NCI-H1105 (cell line): ENCODE measurements at places on chromosomes 7 and 10.
A peak's percentile ranks its signal among the peaks of the same experiment; 100 is the strongest.

- no peak for DNase-seq
Observed at GRCh38 chr10:12334186-12334530, 15.2 kb upstream of the CAMK1D start.

DNA sequence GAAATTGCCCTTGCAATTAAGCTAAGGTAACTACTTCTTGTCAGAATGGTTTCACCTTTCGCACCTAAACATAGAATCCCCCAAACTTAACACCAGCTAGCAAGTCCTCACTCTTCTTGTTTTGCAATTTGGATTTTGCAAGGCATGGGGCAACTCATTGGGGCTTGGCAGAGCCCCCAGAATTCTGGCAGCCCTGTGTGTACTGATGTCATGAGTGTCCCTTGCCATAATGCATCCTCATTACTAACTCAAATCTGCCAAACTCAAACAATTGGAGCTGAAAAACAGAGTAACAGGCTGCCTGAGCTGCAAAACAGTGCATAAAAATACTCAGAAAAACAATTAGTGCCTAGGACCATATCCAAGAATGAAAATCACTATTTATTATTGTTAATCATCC, 7.9 kb upstream of the XPNPEP1 start:
- DNase-seq = no peak

DNA sequence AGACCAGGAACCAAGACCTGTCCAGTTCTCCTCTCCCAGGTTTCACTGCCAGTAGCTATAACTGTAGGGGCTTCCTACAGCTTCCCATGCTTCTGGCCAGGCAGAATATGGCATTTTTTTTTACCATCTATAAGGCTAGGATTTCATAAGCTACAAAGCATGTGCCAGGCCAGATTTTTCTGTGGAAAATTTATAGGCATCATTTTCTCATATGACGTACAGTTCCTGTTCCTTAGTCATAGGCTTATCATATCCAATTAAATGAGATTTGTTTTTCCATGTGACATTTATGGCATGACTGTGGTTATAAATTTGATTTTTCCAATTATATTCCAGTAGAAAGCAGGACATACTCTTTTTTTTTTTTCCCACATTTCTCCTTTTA, 208.6 kb upstream of the NPY start:
- no peak for DNase-seq

DNA sequence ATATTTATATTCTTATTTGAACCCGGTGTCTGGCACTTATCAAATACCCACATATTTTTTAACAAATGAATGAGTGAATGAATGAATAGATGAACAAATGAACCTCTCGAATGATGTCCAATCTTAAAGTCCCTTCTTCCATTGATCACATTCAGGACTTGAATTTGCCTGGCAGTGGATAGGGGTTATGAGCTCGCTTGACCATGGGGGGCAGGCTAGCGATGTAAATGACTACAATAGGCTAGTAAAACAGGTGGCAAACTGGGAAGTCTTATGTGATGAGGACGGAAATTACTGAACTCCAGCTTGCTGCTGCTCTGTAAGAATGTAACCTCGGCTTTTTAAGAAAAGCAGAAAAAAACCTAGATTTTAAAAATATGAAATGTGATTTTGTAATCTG, 247.7 kb upstream of the DKK1 start:
- DNase-seq = no peak

DNA sequence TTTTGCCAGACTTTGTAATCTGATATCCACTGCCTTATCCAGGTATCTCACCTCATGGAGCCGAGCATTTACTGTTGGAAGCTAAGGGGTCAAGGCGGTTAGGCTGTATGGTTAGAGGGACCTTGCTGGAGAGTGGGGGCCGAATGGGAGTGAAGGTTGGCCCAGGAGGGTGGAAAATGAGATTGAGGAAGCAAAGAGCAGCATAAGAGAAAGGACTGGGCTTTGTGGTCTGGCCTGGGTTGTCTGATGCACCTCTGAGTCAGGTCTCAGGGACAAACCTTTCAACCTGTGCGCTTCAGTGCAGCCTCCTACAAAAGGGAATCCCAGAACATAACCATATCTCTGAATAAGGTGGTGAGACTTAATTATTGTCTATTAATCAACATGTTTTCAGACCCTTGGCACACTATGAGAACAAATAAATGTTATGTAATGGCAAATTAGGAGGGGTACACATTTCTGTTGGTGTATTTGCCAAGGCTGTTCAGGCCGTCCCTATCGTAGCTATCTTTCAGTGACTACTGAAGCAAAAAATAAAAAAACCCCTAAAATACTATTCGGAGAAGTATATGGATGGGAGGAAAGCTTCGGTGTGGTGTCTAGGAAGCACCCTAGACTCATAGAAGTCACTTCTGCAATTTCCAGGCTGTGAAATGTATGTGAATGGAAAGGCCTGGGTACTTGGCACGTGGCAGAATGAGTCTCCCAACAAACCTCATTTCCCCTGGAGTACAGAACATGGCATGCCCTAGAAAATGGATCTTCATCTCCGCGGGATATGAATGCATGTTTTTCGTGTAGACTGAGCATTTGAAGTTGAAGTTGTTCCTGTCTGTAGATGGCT, 4.3 kb downstream of the CAMK1D start:
- no peak for DNase-seq

DNA sequence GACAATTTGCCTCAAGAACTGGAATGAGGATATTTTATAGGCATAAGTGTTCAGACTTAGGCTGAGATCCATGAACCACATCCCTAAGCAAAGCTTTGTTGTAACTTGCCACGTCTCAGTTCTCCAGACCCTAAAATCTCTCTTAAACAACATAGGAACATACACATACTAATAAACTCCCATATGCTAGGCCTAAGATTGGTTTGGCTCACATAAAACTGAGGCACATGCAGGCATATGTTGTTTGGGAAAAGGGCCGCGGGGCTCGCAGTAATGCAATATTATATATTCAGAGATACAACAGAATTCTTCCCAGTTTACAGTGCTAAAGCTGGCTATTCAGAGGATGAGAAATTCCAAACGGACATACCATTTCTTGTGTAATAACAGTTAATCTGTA, 61.0 kb downstream of the DOCK4 start:
- DNase-seq = no peak

- DNase-seq = no peak
Observed at GRCh38 chr10:128337860-128338378, 211.7 kb upstream of the MKI67 start.

- DNase-seq = no peak
Observed at GRCh38 chr7:108072739-108073138, 57.4 kb downstream of the LAMB4 start.

DNA sequence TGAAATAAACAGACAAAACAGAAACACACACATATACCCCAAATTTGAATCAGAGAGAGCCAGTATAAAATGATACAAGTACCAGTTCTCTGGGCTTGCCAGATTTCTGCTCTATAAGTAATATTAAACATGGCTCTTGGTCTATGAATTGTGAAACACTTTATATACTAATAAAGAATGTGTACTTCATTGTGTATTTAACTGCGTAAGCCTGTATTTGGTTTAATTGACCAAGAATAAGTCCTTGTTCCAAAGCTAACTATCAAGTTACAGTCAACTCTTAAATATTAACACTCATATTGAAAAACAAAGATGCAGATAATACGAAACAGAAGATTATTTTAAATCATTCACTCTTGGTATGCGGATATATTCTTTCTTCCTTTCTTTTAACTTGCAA, 8.7 kb downstream of the FGFR2 start:
- DNase-seq = no peak

GRCh38 chr10:109665321-109665720, 258.0 kb downstream of the XPNPEP1 start:
- DNase-seq = no peak

- no peak for DNase-seq
Observed at GRCh38 chr7:124086843-124087242, 54.0 kb upstream of the TMEM229A start.

GRCh38 chr7:104934665-104935064, 79.3 kb upstream of the KMT2E start:
- DNase-seq = no peak

- peak; percentile 23 for DNase-seq
Observed at GRCh38 chr7:129168231-129169021, 20.0 kb upstream of the SMO start.

- DNase-seq = no peak
Observed at GRCh38 chr7:103391976-103392375, 44.5 kb downstream of the PSMC2 start.

DNA sequence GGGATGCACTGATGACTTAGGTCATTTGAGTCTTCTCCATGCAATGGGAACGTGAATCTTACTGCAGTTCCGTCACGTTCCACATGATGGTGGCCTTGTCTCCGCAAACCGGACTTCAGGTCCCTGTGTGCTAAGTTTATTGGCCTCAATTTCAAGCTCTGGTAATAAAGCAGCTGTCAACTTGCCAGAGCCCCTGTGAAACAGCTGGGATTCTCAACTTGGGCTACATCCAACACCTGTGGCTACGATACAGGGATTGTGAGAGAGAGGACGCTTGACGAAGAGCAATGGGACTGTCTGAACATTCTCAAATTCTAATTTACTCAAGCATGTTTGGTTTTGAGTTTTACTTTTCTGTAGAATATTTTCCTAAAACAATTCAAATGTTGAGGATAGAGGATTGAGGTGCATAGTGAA, 174.2 kb downstream of the PTN start:
- DNase-seq = peak; percentile 95

- DNase-seq = no peak
Observed at GRCh38 chr10:77357185-77357584, 280.4 kb downstream of the KCNMA1 start.

DNA sequence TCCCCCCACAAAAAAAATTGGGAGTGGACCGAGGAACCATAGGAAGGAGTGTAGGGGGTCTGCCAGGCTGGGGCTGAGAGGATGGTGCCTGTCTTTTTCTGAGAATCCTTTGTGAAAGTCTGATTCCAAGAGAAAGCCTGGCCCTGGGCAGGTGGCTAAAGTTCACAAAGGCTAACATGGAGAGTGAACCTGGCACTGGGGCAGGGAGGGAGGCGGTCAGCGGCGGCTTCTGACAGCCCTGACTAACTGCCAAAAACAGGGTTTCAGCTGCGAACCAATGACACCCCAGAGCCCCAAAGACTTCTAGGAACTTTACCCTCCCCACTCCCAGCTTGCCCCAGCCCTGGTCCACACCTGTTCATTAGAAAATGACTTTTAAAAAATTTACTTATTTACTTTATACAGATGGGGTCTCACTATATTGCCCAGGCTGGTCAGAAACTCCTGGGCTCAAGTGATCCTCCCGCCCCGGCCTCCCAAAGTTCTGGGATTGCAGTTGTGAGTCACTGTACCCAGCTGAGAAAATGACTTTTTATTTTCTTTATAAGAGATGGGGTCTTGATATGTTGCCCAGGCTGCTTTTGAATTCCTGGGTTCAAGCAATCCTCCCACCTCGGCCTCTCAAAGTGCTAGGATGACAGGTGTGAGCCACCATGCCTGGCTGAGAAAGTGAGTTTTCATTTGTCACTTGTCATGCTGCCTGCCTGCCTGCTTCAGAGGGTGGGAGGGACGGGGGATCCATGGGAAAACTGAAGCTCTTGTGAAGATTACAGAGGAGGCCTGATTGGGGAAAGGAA, 61.0 kb upstream of the DUSP5 start:
- no peak for DNase-seq

- no peak for DNase-seq
Observed at GRCh38 chr7:32481921-32482320, 8.3 kb downstream of the LSM5 start.

DNA sequence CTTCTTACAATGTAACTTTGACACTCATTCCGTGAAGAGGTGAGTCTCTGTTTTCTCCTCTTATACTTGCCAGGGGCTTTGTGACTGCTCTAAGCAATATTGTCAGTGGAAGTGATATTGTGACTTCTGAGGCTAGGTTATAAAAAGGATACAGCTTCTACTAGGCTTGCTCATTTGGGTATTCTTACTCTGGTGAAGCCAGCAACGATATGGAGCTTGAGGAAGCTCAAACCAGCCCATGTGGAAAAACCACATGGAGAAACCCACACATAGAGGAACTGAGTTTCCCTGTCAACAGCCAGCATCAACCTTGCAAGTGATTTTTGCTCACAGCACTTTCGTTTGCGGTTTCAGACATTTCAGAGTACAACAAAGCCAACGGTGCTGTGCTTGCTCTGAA, 149.6 kb upstream of the SEMA3E start:
- DNase-seq = no peak

GRCh38 chr7:117810642-117811512, 62.4 kb downstream of the CTTNBP2 start:
- no peak for DNase-seq

DNA sequence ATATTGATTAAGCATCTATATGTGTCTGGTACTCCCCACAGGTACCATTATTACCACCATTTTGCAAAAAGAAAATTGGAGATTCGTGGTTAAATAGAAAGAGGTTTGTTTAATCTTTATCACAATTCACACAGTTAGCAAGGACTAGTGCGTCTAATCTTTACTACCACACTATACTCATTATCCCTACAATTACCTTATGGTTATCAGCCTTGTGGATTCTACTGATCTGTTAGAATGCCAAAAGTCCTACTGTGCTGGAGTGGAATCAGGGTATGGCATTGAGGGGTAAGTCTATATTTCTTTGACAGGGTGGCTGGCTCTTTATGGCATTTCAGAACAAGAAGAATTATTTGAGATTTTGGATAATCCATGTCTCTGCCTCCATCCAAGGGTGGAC, 156.1 kb downstream of the RNLS start:
- no peak for DNase-seq

- no peak for DNase-seq
Observed at GRCh38 chr10:127033216-127034033, 128.2 kb downstream of the DOCK1 start.

- no peak for DNase-seq
Observed at GRCh38 chr10:101379663-101380352, 25.8 kb downstream of the BTRC start.

DNA sequence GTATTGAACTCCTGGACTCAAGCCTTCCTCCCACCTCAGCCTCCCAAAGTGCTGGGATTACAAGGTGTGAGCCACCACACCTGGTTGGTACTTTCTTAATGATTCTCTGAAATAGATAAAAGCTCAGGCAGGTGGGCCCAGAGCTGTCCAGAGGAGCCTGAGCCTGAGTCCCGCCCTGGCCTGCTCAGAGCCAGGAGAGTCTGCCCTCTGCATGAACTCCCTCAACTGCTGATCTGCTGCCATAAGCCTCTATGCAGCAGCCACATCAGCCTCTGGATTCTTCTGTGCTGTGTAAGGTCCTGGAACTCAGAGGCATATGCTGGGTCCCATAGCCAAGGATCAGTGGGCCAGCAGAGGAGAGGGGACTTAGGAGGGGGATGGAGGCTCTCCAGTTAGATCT, 23.1 kb upstream of the DDIT4 start:
- DNase-seq = no peak

DNA sequence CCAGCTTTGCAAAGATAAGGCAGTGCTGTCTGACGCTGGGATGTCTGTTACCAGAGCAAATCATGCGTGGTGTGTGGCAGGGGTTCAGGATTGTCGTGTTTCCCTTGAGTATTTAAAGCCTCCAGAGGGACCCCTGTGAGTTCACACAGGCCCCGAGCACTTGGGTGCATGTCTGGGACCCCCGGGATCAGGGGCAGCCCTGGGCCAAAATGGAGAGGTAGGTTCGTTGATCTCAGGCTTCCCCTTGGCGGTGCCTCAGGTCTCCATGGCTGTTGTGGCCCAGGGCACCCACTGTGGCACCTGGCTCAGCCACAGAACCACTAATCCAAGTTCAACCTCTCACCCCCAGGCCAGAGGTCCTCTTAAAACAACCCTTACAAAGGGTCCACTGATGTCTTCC, 523.1 kb upstream of the DPP6 start:
- no peak for DNase-seq
